ENCODE measurements at places on chromosomes 12 and 14.

DNA sequence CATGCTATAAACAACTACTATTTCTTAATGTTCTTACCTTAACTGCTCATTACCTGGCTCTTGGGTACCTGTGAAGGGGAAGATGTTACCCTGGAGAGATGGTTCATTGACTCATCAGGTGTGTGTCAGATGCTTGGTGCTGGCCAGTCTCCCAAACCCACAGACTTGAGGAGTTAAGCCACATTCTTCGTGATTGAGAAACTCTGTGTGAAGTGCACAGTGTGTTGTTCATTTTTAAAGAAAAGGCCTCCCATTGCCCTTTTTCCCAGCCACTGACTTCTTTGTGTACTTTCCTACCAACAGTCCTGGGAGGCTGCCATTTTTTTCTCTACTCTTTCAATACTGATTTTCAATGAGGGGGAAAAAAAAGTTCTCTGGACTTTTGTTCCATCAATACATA, 3.2 kb downstream of the MGST1 start:
- DNase-seq = no peak

GRCh38 chr14:95707327-95707726, 6.6 kb downstream of the TCL1A start:
- DNase-seq = no peak

GRCh38 chr12:7292300-7292699, 11.6 kb upstream of the ACSM4 start:
- no peak for DNase-seq

DNA sequence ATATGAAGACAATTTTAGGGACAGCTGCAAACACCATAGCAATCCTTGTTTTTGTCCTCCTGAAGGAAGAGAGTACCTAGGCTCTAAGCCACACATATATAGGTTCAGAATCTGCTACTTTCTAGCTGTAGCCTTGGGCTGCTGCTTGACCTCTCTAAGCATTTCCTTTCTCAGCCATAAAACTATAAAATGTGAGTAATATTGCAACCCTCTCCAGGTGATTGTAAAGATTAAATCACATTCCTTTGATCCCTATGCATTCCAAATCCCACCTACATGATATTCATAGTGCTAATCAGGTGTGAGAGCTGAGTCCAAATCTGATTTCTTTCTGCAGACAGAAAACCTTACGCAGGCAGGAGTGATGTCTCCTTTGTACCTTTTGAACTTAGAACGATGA, 913.5 kb downstream of the VRK1 start:
- DNase-seq = no peak

GRCh38 chr12:51922762-51923505, 15.6 kb downstream of the ACVRL1 start:
- no peak for DNase-seq

- no peak for DNase-seq
These were observed 39.6 kb downstream of the MGAT4C start for GRCh38 chr12:86216591-86216990.

- DNase-seq = no peak
These were observed 277.7 kb downstream of the GXYLT1 start for GRCh38 chr12:41866878-41867430.

GRCh38 chr12:5201554-5202218, 158.0 kb downstream of the KCNA5 start:
- DNase-seq = no peak

GRCh38 chr12:33192226-33192625, 247.4 kb downstream of the SYT10 start:
- no peak for DNase-seq

DNA sequence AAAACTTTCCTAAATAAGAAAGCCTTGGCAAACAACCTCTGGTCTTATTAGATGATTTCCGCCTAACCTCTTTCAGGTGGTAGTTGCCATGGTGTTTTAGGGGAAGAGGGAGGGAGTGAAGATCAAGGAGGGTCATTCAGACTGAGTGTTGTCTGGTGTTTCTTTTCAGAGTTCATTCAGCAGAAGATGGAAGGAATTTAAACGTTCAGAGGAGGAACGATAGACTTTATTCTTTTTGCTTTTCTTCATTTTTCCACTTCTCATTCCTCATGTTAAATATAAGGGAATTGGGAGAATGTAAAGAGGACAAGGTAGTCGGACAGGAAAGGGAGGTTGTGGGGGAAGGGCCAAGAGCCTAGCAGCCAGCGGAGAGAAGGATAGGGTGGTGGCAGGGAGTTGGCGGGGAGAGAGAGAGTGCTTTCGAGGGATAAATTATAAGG, 17.4 kb upstream of the SALL2 start:
- no peak for DNase-seq

DNA sequence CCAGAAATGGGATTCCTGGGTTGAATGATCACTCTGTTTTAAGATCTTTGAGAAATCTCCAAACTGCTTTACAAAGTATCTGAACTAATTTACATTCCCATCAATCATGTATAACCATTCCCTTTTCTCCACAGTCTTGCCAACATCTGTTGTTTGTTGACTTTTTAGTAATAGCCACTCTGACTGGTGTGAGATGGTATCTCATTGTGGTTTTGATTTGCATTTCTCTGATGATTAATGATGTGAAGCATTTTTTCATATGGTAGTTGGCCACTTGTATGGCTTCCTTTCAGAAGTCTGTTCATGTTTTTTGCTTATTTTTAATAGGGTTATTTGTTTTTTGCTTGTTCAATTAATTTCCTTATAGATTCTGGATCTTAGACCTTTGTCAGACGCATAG, 211.8 kb upstream of the AVPR1A start:
- DNase-seq = no peak

DNA sequence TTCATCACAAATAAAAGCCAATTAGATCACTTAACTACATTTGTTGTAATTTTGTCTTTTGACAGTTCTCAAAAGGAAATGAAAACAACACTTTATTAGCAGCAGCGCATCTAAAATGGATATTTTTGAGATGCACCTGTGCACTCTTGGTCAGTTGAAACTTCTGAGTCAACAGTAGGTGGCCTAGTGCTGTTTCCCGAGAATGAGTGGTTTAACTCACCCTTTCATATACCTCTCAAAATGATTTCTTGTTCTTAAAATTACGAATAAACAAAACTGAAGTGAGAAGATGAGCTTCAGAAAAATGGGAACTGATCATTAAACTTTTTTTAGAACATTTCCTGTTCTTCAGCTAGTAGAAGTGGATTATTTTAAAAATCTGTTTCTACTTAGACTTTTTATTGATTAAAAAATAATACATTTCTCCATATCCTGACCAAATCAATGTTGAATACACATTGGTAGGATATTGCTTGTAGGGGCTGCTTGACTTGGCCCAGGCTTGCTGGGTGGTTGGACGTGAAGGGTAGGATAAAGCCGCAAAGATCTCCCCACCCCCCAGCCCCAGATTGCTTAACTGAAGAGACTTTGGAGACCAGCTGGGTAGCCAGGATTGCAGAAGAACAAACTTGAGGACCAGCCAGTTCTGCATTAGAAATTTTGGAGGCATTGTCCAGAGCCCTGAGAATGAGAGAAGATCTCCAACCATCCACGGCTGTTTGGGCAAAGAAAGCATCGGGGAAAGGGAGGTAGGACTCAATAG, 22.3 kb upstream of the STK38L start:
- no peak for DNase-seq

- DNase-seq = no peak
These were observed 47.1 kb downstream of the GIT2 start for GRCh38 chr12:109949089-109949488.

- no peak for DNase-seq
These were observed 2.9 kb downstream of the ATXN3 start for GRCh38 chr14:92103363-92103989.

- no peak for DNase-seq
These were observed 22.9 kb downstream of the PCBP2 start for GRCh38 chr12:53474819-53475218.

DNA sequence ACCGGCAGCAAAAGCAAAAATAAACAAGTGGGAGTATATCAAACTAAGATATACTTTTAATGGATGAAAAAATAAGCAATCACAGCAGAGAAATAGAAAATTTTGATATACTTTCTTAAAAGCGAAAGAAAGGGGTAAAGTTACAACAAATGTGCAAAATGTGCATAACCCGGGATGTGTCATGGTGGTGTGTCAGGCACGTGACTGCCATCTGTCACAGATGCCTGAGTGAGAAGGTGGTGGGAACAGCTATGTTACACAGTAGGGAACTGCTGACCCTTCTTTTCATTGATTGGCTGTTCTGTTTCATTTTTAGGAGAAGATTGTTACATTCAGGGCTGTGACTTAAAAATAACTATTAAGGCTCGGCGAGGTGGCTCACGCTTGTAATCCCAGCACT, 168.1 kb upstream of the PELI2 start:
- no peak for DNase-seq

DNA sequence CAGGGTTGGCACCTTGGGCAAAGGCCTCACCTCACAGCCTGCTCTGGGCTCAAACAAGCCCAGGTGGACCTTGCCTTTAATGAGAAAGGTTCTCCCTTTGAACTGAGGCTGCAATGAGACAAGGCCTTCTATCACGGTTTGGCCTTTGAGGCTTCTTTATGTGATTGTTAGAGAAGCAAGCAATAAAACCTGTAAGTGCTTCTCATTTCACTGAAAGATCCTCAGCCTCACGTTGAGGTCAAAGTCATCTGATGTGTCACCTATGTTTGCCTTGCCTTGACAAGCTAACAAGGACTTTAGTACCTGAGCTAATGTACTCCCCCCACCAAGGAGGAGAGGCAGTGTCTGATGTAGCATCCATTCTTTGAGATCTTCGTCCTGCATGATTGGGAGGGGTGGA, 155.9 kb upstream of the RBM19 start:
- no peak for DNase-seq

GRCh38 chr12:89521364-89522223, 3.0 kb downstream of the GALNT4 start:
- no peak for DNase-seq

DNA sequence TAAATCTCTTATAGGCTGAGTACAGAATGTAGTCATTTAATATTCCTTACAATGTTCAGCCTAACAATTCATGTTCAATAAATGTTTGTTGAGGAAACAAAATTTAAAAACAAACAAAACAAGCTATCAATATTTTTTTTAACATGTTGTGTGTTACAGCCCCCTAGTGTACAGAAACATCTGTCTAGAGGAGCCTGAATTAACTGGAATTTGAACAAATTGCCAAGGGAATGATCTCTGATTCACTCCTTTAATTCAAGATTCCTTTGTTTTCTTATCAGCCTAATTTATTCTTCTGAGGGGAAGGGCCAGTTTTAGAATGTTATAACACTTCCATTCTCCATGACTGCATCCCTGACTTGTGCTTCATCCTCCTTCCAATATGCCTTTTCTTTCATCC, 127.2 kb downstream of the CMAS start:
- DNase-seq = no peak

DNA sequence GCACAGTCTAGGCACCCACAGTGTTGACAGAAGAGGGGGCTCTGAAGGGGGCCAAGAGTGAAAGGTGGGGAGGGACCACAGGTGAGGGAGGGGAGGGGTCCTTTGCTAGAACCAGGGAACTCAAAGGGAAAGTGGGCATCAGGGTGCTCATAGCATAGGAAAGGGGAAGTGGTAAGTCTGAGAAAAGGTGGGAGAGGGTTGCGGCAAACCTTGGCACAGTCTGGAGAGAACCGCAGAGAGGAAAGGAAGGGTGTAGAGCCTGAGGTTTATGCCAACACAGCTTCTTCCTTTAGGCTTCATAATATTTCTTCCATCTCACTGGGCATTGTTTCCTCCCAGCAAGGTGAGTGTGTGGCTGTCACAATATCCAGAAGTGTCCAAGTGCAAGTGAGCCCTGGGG, 11.5 kb upstream of the PLEK2 start:
- DNase-seq = no peak

DNA sequence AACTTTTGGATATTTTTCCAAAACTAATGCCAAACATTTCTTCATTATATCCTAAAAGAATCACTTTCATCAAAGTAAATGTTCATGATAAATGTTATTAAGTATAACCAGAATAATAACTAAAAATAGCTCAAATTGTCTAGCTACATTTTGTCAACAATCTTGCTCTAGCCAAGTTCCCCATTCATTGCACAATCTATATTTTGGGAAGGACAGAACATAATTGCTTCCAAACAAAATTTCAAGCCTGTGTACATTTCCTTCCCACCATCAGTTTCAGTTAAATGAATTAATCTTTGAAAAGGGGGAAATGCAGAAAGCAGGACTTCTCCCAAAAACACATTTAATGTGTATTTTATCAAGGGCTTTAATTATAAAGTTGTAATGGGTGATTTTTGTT, 98.0 kb upstream of the PLEKHG7 start:
- no peak for DNase-seq

DNA sequence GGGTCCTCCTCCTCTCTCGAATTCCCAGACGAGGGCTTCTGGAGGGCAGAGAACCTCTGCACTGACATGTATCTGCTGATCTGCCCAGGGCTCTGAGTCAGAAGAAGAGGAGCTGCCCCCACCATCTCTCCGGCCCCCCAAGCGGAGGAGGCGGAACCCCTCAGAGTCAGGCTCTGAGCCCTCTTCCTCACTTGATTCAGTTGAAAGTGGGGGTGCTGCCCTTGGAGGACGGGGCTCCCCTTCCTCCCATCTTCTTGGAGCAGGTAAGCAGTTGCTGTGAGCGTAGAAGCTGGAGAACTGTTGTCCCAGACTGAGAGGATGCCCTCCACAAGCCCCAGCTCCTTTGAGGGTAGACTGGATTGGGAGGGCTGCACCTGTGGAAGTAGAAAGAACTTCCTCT, 19.8 kb downstream of the PRPF40B start:
- no peak for DNase-seq

DNA sequence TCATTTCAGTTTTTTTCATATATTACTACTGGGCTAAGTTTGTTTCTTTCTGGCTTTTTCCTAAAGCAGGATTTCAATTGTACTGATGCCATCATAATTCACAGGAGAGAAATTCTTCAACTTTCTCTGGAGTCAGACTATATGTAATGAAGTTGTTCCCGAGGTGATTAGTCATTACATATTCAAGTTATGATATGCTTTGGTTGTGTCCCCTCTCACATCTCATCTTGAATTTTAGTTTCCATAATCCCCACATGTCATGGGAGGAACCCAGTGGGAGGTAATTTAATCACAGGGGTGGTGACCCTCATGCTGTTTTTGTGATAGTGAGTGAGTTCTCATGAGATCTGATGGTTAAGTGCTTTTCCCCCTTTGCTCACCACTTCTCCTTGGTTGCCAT, 227.5 kb upstream of the LRIG3 start:
- no peak for DNase-seq

DNA sequence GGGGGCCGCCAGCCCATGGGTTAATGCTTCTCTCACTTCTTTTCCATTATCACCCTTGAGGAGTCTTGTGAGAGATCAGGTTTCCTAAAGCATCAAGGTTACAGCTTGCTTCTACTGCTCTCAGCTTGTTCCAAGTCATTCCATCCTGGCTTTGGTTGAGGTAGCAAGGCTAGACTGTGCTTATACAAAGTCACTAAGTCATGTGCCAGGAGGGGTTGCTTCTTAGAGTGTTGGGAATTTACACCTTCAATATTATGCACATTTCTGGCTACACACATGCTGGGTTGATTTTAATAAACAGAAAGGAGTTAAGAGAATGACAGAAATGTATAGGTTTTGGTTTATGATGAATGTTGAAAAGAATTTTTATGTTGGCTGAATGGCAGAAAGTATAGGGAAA, 21.8 kb downstream of the IFT43 start:
- no peak for DNase-seq

Measured in central memory CD8-positive, alpha-beta T cell (primary cell).